Fibroblast of the aortic adventitia (primary cell): ENCODE measurements at places on chromosomes 11 and 22.

DNA sequence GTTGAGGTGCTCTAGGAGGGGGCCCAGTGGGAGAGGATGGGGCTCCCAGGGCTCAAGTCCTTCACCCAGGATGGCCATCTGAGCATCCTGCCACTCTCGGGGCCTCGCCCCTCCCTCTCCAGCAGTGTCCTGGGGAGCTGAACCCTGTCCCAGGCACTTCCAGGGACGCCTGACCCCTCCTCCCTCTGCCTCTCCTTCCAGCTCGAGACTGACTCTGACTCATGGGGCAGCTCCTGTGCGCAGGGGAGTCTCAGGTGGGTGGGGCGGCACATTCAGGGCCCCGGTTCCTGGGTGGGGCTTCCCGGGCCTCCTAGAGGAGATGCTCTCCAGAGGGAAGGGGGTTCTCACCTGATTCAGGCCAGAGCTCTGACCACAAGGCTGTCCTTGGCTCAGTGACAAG lies 77.1 kb upstream of the IGLL5 start:
- no peak for DNase-seq

DNA sequence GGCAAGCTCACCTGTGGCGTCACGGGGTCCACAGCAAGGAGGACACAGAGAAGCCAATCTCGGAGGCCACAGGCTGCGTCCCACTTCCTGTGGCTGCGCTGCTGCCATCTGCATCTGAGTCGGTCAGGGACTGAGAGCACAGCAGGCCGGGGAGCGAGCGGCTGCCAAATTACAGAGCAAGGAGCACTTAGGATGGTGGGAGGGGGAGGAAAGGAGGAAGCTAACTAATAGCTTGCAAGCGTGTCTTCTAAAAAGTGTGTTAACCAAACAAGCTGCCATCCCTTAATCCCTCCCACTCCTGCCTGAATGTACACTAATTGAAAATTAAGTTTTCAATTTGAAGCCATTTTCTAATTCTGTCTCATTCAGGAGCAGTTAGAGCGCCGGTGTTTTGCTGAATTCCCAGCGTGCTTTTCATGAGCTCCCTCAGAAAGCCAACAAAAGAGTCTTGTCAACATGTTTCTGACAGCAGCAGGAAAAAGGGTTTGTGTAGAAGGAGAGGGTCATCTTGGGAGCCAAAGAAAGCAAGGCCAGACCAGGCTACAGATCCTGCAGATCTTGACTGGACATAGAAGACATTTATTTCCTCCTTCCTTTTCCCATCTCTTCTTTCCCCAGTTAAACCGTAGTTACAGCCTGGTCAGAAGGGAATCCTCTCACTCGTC lies 42.4 kb upstream of the API5 start:
- no peak for DNase-seq

GRCh38 chr11:96145163-96145585 lies 197.8 kb downstream of the MAML2 start:
- DNase-seq: peak; percentile 33

DNA sequence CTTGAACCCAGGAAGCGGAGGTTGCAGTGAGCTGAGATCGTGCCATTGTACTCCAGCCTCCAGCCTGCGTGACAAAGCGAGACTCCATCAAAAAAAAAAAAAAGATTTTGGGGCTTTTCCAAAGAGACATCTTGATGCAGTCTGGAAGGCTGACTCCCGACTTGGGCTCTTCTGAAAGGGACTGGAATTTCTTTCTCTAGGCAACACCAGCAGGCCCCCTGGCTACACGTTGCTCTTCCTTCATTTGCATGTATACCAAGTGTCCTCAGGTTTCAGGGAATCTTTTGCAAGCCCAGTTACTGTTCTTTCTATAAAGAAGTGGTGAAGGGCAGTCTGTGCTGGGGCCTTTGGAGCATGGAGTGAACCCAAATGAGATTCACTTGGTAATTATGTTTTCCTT lies 211.0 kb downstream of the GRIK4 start:
- no peak for DNase-seq

- DNase-seq: no peak
These were observed 10.4 kb upstream of the EMID1 start for GRCh38 chr22:29195118-29195963.

GRCh38 chr11:6443269-6444003 lies 2.6 kb upstream of the HPX start:
- DNase-seq: peak; percentile 61

DNA sequence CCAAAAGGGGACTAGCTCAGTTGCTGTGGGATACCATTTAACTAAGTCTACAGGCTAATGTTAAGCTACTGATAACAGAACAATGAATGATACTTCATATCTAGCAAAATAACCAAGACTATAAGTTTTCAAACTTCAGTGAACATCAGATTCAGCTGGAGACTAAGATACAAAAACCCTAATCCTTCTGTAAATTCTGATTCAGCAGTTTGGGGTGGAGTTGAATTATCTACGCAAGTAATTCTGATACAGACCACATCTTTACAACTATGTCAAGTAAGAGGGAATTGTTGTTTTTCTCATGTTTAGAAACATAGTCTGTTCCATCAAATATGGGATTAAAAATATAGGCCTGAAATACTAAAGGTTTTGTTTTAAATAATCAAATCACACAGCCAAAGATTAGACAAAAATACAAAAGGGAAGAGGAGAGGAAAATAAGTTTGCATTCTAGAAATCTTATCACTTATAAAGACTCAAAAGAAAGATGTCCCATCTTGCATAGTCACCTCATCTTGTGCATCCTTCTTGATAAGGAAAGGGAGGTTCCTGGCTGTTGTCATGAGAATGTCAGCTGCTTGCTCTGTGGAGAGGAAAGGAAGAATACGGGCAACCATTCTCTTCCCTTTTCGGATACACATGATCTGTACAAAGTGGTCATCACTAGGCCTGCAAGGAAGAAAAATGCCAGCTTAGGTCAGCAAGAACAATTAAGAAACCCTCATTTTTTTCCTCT lies 21.4 kb downstream of the PATL1 start:
- no peak for DNase-seq

GRCh38 chr22:18060646-18061620 lies 16.9 kb upstream of the PEX26 start:
- DNase-seq: no peak

DNA sequence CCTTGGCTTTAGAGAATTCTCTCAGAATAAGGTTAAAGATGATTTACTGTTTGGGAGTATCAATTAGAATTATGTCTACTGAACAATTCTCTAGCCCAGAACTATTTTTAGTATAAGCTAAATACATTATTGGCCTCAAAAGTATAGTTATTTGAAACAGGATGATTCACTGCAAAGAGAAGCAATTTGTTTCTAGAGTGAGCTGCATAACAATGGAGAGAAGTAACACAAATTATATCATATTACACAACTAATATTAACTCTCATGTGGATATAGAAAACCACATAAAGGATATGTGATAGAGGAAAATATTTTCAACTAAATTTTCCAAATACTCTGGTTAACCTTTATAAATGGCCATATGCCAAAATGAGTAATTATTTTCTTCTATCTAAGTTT lies 24.9 kb downstream of the PGM2L1 start:
- peak; percentile 28 for DNase-seq

- no peak for DNase-seq
These were observed 1.5 kb upstream of the GGT1 start for GRCh38 chr22:24601217-24602104.

GRCh38 chr22:26086359-26086758 lies 82.9 kb upstream of the SEZ6L start:
- no peak for DNase-seq

DNA sequence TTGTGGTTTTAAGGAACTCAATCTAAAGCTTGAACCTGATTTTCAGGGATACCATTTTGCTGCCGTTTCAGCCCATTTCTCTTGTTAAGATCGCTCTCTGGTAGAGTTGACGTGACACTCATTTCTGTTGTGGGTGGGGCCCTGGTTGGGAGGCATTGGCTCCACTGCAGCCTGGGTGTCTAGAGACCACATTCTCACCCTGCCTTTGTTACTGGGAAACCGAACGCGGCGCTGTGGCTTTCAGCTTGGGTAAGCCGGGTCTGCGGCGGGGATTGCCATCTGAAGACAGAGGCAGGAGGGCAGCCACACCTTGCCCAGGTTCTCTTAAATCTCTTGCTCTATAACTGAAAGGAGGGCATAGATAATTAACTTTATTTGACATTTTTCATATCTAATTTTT lies 3.2 kb downstream of the EHF start:
- no peak for DNase-seq

- DNase-seq: no peak
These were observed 50.2 kb downstream of the FLRT1 start for GRCh38 chr11:64085906-64086257.

GRCh38 chr11:67606093-67606491 lies 644 bp upstream of the NDUFV1 start:
- DNase-seq: peak; percentile 35

DNA sequence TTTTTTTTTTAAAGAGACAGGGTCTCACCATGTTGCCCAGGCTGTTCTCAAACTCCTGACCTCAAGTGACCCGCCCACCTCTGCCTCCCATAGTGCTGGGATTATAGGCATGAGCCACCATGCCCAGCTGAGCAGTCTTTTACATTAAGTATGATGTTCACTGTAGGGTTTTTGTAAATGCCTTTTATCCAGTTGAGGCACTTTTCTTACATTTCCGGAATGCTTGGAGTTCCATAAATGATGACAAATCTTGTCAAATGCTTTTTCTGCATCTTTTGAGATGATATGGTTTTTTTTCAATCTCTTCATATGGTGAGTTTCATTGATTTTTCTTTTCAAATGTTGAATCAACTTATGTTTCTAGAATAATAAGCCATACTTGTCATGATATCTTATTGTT lies 29.4 kb upstream of the CTTN start:
- no peak for DNase-seq

DNA sequence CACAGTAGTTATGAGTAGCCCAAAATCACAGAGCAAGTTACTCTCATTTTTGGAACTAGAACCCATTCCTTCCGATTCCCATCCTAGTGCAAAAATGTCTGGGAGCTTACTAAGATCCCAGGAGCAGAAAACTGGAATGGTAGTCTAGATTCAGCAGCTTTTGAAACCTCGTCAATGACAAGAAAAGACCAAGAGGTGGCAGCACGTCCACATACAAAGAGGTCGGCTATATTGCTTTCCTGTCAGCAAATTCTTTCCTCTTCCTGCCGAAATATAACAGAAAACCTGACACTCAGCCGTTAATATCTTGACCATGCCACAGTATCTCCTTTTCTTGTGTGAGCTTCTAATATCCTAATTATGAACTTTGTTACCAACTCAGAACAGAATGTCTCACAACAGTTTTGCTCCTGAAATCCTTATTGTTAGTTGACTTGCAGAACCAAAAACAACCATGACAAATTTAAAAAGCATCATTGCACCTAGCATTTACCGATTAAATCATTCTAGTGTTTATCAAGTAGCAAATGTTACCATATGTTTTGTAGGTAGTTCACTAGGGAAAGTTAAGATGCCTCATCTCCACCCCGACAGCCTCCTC lies 92.8 kb upstream of the OR9G4 start:
- DNase-seq: peak; percentile 78

GRCh38 chr11:122594986-122595645 lies 60.4 kb upstream of the UBASH3B start:
- no peak for DNase-seq

DNA sequence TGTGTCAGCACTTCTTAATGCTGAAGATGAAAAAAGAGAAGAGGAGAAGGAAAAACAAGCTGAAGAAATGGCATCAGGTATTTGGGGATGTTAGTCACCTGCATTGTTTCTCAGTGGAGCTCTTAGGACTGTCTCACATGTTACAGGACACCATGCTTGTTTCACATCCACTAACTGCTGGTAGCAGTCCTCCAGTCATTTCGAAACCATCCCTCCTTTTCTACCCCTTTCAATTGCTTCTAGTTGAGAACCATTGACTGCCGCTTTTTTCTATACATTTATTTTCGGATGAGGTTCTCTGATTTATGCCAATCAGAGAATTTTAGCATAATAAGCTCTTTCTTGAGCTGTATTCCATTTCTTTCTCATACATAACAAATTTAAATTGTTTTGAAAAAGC lies 21.5 kb downstream of the BIRC2 start:
- no peak for DNase-seq

DNA sequence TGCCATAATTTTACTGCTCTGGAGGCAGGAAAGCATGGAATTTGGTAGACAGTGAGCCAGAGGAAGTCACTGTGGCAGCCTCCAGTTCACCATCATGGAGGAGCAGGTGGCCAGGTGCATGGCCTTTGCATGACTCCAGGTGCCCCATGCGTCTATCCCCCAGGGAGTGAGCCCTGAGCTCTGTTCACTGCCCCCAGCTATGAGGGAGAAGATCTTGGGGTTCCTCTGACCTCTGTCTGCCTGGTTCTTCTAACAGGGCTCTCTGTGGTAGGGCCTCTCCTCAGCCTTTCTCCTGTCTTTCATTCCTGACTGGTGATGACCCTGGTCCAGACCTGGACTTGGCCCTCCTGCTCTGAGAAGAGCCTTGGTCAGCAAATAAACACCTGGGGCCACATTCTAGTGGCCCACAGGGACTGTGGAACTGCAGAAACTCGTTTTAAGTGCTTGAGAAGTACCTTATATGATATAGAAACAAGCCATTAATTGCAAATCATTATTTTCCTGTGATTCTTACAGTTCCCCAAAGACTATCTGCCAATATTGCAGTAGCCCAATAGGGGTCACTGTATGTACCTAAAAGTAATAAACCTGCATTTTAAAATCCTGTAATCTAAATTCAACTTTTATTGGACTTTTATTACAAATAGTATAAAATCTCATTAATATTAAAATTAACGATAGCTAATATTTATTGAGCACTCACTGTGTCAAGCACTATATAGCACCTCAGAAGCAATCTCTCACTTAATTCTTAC lies 120.0 kb upstream of the SYT13 start:
- DNase-seq: peak; percentile 42
